ENCODE measurements at places on chromosomes 5 and 9. TPM values are rescaled to one million over a fixed set of nuclear protein-coding genes. Genes with fewer than 3 reads are reported as not detected.

ADRB2 gene
- total RNA-seq = 2.2 TPM

- DNase-seq = peak; percentile 70
Measured at GRCh38 chr5:4879693-4880303, 260.3 kb upstream of the ADAMTS16 start.

GRCh38 chr9:126450668-126451205 is 124.1 kb downstream of the MVB12B start:
- DNase-seq = no peak

SETD9 gene
- total RNA-seq = 26.6 TPM

PTGR1 gene
- 2.6 TPM for total RNA-seq

DNA sequence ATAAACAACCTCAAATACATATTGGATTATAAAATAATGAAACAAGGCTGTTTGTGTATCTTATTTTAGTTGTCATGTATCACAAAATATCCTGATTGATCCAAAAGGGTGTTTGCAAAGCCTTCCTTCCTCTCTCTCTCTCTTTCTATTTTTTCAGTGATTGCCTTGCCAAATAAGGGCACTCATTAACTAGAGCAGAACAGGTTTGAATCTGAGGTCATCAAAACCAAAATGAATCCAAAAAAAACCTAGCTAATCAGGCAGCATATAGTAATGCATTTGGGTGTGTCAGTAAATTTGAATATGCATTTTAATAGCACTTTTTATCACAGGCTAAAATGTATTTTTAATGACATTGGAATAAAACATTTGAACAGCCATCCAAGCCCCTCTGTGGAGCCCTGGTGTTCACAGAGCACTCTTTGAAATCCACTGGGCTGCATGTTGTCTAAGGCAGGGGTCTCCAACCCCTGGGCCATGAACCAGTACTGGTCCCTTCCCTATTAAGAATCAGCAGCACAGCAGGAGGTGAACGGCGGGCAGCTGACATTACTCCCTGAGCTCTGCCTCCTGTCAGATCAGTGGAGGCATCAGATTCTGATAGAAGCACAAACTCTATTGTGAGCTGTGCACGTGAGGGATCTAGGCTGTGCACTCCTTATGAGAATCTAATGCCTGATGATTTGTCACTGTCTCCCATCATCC is 171.8 kb upstream of the RAI14 start:
- no peak for DNase-seq

DNA sequence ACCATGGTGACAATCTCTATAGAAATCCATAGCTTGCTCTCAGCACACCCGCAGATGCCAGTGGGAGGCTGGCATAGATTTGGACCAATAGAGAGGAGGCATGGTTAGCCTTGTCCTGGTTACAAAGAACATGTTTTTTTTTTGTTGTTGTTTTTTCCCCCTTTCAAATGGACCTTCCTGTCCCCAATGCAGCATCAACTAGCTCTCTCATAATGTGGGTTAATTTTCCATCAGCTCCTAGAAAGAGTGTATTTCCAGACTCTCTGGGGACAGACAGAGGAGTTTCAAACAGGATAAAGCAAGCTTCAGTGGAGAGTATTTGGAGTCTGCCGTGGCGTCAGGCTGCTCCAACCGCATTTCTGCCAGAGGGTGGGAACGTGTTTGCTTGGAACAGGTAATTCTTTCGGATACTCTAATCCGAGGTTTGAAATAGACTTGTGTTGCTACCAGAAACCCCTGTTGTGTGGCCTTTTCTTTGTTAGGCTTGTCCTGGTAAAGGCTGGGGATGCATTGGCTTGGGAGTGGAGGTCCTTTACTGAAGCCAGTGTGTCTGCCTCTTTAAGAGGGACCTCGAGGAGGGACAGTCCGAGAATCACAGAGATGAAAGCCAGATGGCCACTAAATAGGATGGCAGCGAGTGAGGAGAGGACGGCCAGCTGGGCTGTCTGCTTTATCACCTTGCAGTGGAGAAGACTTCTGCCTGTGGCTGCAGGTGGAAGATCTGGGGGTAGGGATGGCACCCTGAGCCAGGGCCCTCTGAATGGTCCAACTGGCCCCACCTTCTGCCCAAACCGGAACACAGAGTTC is 130.5 kb upstream of the CPEB4 start:
- no peak for DNase-seq

CDO1 gene
- total RNA-seq = 0.40 TPM

- no peak for DNase-seq
Measured at GRCh38 chr9:130638284-130639123, 25.9 kb upstream of the PRDM12 start.

DNA sequence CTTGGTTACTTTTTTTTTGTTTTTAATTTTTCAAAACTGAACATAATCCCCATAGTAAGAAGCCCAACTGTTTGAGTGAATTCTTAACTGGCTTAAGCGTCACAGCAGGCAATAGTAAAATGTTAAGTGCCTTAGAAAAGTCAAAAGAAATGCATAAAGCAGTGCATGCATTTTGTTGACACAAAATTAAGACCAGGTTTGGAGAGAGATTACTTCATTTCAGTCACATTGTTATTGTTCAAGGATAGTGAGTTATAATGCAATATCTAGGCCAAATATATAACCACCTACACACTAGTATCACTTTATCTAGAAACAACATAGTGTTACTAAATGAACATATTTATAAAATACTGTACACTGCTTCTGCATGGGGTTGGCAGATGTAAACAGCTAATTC is 116.9 kb upstream of the KLF9 start:
- no peak for DNase-seq

DNA sequence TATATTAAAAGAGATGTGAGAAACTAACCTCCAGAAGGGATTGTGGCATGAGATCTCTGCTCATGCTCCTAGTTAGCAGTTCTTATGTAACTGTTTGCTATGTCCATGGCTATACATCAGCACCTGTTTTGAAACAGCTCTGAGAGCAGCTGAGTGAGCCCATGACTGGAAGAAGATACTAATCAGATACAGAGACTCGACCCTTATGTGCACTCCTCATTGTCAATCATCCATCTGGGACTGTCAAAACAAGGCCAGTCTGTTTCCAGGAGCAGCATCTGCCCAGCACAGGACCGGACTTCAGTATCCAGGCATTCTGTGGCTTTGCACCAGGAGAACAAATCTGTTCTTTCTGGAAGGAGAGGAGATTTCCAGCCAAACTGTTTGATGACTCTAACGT is 77.7 kb downstream of the EFNA5 start:
- no peak for DNase-seq

SPATA31D1 gene
- not detected for total RNA-seq

GRCh38 chr5:108430931-108431608 is 49.2 kb upstream of the FBXL17 start:
- no peak for DNase-seq

- DNase-seq = no peak
Measured at GRCh38 chr5:144945503-144945902, 774.8 kb downstream of the KCTD16 start.

DNA sequence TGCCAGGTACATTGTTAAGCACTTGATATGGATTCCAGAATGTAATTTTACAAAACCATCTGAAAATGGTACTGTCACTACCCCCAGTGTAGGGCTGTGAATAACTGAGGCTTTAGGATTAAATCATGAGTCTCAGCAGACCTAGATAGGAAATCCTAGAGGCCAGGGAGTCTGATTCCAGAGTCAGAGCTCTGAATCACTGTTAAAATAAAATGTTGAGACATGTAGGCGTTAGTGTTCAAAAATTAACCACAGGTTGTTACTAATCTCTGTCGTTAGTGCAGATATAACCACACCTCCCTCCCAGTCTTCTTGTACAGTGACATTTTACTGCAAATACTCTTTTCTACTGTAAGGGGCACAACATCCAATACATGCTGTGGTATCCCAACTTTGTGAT is 1828.8 kb downstream of the MAT2B start:
- DNase-seq = no peak

- DNase-seq = no peak
Measured at GRCh38 chr5:44862808-44863207, 54.1 kb downstream of the MRPS30 start.

DNA sequence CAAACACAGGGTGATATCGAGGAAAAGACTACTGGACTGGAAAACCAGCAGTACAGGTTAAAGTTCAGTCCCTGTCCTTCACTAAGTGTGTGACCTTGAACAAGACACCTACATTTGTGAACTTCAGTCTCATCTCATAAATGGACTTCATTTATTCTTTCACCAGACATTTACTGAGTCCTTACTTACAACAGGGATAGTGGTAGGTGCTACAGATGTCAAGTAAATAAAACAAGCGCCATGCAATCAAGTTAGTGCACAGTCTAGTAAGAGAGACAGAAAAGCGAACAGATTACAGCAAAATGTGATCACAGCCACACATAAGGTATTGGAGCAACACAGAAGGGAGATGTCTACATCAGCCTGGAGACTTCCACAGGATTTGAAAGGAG is 413.2 kb downstream of the ACTL7B start:
- no peak for DNase-seq
